T-helper 17 cell (primary cell): ENCODE measurements at places on chromosomes 7 and 10. TPM values are rescaled to one million over a fixed set of nuclear protein-coding genes. Genes with fewer than 3 reads are reported as not detected.

GRCh38 chr10:126872768-126873167 is 32.5 kb upstream of the DOCK1 start:
- H3K27me3 ChIP-seq, result no peaks in the 10 kb centered on the region
- no peaks in the 10 kb centered on the region for H3K4me1 ChIP-seq
- no peaks in the 10 kb centered on the region for H3K36me3 ChIP-seq
- H3K4me3 ChIP-seq, result no peak overlapping the region
- no peak overlapping the region for H3K27ac ChIP-seq

GRCh38 chr7:66643395-66643794 is 14.7 kb downstream of the KCTD7 start:
- no peak for DNase-seq
- H3K27me3 ChIP-seq, result no peaks in the 10 kb centered on the region
- no peak overlapping the region for H3K4me3 ChIP-seq
- H3K36me3 ChIP-seq, result peaks cover 3% of the 10 kb centered on the region

DNA sequence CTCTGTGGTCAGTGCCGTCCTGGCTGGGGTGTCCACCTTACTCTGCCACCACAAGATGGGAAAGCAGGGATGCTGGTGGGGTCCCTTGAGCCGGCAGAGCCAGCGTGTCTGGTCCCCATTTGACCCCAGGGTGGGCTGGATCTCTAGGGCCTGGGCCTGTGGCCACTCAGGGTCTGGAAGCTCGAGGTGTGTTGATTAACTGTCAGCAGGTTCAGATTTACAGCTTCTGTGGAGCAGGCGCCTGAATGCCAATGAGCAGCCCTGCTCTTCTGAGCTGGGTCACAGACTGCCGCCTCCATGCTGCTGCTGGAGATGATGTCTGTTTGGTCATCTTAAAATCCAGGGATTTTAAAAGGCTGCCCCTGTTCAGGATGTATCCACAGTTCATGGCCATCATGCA is 11.3 kb upstream of the DPYSL4 start:
- peaks cover 3% of the 10 kb centered on the region for H3K36me3 ChIP-seq
- DNase-seq, result no peak
- H3K27me3 ChIP-seq, result peaks cover 46% of the 10 kb centered on the region
- no peak overlapping the region for H3K4me3 ChIP-seq
- H3K4me1 ChIP-seq, result peaks cover 12% of the 10 kb centered on the region
- H3K27ac ChIP-seq, result no peak overlapping the region

- no peaks in the 10 kb centered on the region for H3K27me3 ChIP-seq
- H3K36me3 ChIP-seq, result peaks cover 5% of the 10 kb centered on the region
- no peak for DNase-seq
- H3K27ac ChIP-seq, result peak overlapping the region; percentile 87
- H3K4me3 ChIP-seq, result no peak overlapping the region
- H3K4me1 ChIP-seq, result peaks cover 16% of the 10 kb centered on the region
Observed at GRCh38 chr10:86439544-86439943, 72.9 kb upstream of the GRID1 start.

GRCh38 chr7:128059143-128059988 is 28.1 kb upstream of the LRRC4 start:
- H3K4me3 ChIP-seq, result peak overlapping the region; percentile 79
- no peaks in the 10 kb centered on the region for H3K27me3 ChIP-seq
- H3K27ac ChIP-seq, result peak overlapping the region; percentile 91

DNA sequence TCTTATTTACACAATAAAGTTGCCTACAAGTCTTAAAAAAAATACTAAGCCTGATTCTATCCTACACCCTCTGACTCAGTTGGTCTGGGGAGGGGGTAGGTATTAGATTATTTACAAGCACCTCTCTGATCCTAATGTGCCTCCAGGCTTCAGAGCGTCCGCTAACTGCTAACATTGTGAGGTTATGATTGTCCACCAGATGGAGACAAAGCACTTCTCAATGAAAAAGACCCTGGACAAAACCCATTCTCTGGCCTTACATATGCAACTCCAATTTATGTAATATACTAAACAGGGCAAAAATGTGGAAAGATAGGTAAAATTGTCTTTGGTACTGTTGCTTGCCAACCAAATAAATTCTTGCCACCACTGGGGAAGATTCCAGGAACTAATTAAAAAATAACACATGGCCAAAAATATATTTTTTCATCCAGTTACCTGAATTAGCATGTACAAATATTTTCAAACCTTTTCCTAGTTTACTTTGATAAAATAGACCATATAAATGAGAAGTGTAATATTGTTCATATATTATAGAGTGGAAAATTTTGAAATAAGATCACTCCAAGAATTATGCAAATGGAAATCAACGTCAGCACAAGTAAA is 92.4 kb downstream of the KIF20B start:
- peaks cover 35% of the 10 kb centered on the region for H3K27me3 ChIP-seq
- H3K4me1 ChIP-seq, result peaks cover 6% of the 10 kb centered on the region
- DNase-seq, result no peak
- H3K27ac ChIP-seq, result no peak overlapping the region

DNA sequence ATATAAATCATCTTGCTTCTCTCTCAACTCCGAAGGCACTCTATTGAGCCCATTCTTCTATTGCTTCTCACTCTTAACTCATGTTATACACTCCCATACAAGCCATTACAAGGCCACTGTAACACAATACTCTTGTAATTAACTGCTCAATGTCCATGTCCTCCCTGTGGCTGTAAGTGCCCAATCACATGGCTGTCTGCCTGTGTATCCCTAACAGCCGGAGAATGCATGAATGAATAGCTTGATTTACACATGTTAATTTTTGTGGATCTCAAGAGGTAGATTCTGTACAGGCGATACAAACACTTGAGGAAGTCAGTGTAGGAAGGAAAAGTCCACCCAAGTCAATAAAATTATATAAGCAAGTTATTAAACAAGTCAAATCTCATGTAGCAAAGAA is 215.6 kb downstream of the DOCK4 start:
- no peak overlapping the region for H3K4me3 ChIP-seq

DNA sequence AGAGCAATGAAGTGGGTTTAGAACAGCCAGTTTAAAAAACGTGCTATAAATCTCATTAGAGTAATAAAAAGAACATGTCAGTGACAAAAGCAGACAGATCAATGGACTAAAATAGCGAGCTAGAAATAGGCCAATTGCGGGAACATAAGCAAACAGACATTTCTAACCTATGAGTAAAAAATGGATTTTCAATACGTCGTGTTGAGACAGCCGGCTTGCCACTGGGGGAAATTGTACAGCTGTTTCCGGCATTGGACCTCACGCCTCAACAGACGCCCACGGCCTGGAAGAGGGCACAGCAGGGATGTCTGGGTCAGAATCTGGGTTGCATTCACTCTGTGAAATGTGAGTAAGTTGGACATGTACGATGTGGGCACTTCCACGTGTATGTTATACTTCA is 92.9 kb downstream of the SVOPL start:
- no peak for DNase-seq
- H3K4me3 ChIP-seq, result peak overlapping the region; percentile 12

The LEP gene
- total RNA-seq, result not detected

The MEIG1 gene
- not detected for total RNA-seq

The ZSWIM8 gene
- 74.7 TPM for total RNA-seq
